Lung (tissue), 17 donors: ENCODE measurements at places on chromosomes 1 and 21. TPM values are rescaled to one million over a fixed set of nuclear protein-coding genes. Genes with fewer than 3 reads are reported as not detected.
A peak's percentile ranks its signal among the peaks of the same experiment; 100 is the strongest.

- H3K27me3 ChIP-seq = no peaks in the 10 kb centered on the region
- H3K4me1 ChIP-seq = peaks cover 38% of the 10 kb centered on the region
- H3K4me3 ChIP-seq = no peak overlapping the region
- H3K27ac ChIP-seq = peak overlapping the region; percentile 51
- H3K36me3 ChIP-seq = no peaks in the 10 kb centered on the region
- peak; percentile 41 for DNase-seq
Observed at GRCh38 chr1:180611016-180611930, 20.5 kb upstream of the XPR1 start.

- H3K27ac ChIP-seq = no peak overlapping the region
- no peaks in the 10 kb centered on the region for H3K36me3 ChIP-seq
- peaks cover 3% of the 10 kb centered on the region for H3K4me1 ChIP-seq
- H3K4me3 ChIP-seq = no peak overlapping the region
- DNase-seq = no peak
Observed at GRCh38 chr1:67304023-67304422, 3.6 kb upstream of the IL12RB2 start.

- no peaks in the 10 kb centered on the region for H3K27me3 ChIP-seq
- H3K4me3 ChIP-seq = no peak overlapping the region
- no peaks in the 10 kb centered on the region for H3K4me1 ChIP-seq
- DNase-seq = no peak
- no peak overlapping the region for H3K27ac ChIP-seq
Observed at GRCh38 chr1:114597949-114598348, 16.5 kb upstream of the BCAS2 start.

Gene S100A7A
- total RNA-seq = not detected
